ENCODE measurements at places on chromosomes 11 and 22.

GRCh38 chr11:5394091-5394490 is 10.5 kb downstream of the OR51M1 start:
- no peak for DNase-seq

DNA sequence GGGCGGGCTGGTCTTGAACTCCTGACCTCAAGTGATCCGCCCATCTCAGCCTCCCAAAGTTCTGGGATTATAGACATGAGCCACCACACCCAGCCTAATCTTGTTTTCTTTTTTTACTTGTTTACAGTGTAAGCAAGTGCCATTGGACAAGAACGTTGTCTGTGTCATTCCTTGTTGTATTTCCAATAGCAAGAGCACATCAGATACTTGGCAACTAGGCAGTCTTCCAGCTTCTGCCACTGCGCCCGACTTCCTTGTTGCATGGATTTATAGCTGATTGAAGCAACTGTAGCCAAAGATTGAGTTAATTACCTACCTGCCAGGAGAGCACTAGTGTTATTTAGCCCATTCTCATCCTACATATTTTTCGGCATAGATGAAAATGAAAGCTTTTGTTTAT is 3.1 kb upstream of the SGSM3 start:
- no peak for DNase-seq

DNA sequence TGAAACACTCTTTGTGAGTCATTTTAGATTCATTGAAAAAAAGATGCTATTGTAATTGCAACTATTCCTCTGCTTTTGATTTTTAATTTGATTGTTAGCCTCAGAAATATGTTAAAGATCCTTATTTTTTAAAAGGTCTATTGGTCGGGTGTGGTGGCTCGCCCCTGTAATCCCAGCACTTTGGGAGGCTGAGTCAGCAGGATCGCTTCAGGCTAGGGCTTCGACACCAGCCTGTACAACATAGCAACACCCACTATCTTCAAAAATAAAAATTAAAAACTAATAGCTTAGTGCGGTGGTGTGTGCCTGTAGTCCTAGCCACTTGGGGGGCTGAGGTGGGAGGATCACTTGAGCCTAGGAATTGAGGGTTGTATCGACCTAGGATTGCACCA is 71.9 kb upstream of the MYO18B start:
- DNase-seq, result no peak

GRCh38 chr11:72471005-72471898 is 36.9 kb upstream of the CLPB start:
- no peak for DNase-seq

DNA sequence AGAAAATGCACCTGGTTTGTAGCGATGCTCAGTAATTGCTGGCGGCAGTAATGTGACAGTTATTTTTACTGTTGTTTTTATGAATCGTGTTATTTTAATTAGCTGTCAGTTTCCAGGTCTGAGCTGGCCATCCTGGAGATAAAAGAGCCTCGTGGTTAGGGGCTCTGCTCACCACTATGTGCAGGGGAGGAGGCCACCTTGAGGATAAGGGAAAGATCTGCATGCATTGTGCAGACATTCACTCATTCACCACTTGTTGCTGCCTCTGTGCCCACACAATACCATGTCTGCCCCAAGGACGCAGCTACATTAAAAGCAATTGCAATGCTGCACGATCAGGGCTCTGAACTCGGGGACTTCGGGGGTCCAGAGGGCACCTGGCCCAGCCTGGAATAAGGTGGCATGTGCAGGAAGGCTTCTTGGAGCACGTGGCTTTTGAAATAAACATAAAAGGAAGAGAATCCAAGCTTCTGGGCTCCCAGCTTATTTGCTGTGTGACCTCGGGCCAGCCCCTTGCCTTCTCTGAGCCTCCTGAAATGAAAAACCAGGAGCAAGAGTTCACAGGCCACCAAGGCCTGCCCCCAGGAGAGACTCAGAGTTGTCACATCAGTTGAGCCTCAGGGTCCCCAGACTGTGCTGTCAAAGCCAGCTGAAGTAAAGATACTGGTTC is 44.7 kb upstream of the SHISAL1 start:
- DNase-seq, result no peak

- DNase-seq, result no peak
Observed at GRCh38 chr11:74370123-74370522, 28.1 kb downstream of the PGM2L1 start.

- DNase-seq, result no peak
Observed at GRCh38 chr11:124551189-124551588, 7.7 kb upstream of the OR8B12 start.

GRCh38 chr11:2309251-2310072 is 7.6 kb downstream of the TSPAN32 start:
- no peak for DNase-seq

GRCh38 chr22:21047730-21048129 is 2.0 kb downstream of the LRRC74B start:
- DNase-seq, result no peak

GRCh38 chr22:23222033-23222792 is 41.9 kb downstream of the BCR start:
- DNase-seq, result no peak

- DNase-seq, result no peak
Observed at GRCh38 chr11:125071435-125071834, 8.3 kb downstream of the SLC37A2 start.

GRCh38 chr22:38347944-38348750 is 30.9 kb upstream of the CSNK1E start:
- DNase-seq, result no peak

GRCh38 chr11:126840975-126841374 is 159.6 kb downstream of the KIRREL3 start:
- DNase-seq, result no peak

DNA sequence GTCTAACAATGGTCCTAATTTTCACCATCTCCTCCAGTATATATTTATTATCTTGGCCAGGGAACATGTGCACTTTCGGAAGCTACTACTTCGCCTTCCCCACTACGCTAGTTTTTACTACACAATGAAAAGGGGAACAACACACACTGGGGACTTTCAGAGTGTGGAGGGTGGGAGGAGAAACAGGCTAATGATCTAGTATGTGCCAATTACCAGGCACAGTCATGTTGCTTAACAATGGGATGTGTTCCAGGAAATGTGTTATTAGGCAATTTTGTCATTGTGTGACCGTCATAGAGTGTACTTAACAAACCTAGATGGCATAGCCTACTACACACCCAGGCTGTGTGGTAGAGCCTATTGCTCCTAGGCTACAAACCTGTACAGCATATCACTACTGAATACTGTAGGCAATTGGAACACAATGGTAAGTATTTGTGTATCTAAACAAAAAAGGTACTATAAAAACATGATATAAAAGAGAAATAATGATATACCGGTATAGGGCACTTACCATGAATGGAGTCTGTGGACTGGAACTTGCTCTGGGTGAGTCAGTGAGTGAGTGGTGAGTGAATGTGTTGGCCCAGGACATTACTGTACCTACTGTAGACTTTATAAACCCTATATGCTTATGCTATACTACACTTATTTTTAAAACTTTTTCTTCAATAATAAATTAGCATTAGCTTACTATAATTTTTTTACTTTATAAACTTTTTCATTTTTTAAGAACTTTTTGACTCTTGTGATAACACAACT is 20.1 kb upstream of the CUL5 start:
- DNase-seq, result no peak

DNA sequence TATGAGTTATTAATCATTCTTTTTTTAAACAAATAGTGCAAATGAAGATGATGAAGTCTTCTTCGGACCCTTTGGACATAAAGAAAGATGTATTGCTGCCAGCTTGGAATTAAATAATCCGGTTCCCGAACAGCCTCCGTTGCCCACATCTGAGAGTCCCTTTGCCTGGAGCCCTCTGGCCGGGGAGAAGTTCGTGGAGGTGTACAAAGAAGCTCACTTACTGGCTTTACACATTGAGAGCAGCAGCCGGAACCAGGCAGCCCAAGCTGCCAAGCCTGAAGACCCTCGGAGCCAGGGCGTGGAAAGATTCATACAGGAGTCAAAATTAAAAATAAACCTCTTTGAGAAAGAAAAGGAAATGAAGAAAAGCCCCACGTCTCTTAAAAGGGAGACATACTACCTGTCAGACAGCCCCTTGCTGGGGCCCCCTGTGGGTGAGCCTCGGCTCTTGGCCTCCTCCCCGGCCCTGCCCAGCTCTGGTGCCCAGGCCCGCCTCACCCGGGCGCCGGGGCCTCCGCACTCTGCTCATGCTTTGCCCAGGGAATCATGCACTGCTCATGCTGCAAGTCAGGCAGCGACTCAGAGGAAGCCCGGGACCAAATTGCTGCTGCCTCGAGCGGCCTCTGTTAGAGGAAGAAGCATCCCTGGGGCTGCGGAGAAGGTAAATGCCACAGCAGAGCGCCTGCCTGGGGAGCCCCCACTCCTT is 11.8 kb downstream of the GTSE1 start:
- no peak for DNase-seq

GRCh38 chr22:23767673-23768548 is at the start of gene CHCHD10:
TSS of gene CHCHD10 (minus strand) at chr22:23767972. CDS start at chr22:23767874, 98 bp downstream.
- DNase-seq, result peak; percentile 80

GRCh38 chr11:44916801-44917385 is 33.8 kb downstream of the TP53I11 start:
- DNase-seq, result peak; percentile 33

DNA sequence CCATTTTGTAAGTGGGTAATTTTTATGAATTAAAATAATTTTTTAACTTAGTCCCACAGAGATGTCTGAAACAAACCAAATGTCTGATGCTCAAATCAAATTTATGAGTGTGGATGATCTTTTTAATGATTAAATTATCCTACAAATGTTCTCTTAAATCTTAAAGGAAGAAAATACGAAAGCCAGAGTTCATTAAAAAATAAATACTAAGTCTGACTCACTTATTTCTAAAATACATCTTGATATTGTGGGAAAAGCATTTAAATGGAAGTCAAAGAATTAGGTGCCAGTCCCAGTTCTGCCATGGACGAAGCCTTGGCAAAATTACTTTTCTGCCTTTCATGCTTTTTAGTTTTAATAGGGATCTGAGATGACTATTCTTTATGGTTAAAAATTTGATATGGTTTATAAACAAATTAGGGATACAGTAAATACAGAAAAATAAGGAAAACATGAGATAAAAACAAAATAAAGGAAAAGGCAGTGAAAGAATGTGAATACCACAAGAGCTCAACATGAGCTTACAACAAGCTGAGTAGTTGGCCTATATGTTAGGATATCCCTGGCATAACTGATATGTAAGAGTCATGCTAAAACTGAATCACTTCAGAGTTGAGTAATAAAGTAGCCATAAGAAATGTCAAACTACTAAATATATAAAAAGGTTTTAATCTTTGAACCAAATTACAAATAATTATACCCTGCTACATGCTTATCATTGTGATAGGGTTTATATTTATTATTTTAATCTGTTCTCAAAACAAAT is 9.2 kb downstream of the CCDC34 start:
- no peak for DNase-seq

GRCh38 chr11:130778705-130779104 is 137.6 kb downstream of the SNX19 start:
- no peak for DNase-seq

GRCh38 chr22:27851974-27852746 is 50.6 kb upstream of the MN1 start:
- no peak for DNase-seq

- no peak for DNase-seq
Observed at GRCh38 chr11:78216021-78216420, 27.3 kb downstream of the USP35 start.

GRCh38 chr22:22711532-22711913 is 67.1 kb downstream of the GGTLC2 start:
- DNase-seq, result no peak

DNA sequence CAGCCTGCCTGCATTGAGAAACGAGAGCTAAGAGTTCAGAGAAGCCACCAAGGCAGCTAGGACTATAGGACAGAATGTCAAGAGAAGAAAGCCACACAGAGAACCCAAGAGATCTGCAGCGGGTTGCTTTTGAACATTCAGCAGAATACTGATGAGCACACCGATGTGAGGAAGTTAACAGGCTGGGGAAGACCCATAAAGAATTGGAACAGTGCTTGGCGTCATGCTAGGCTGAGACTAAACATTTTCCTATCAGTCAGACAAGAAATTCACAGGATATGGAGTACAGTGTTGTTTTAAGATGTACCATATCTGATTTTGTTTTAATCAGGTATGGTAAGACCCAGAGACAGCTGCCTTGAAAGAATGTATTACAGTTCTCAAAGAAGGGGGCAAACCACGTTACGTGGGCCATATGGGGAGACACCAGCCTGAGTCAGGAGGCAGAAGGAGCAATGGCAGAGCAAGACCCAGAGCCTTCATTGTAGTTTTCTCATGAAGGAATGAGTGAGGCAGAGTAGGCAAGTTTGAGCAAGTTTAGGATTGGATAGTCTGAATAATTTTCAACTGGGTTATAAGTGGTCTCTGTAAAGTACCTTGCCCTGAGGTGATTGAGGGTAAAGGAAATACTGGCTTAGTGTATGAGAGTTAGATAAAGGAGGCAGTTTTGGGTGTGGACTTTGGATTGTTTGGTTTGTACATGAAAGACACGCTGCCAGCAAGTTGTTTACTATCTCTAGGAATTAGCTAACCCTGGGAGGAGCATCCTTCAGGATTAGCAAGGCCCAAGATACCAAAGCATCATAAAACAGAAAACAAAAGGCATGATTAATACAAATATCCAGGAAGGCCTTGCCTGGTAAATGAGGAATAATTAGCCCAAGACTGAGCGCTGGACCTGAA is 14.3 kb downstream of the LRRC75B start:
- DNase-seq, result no peak

DNA sequence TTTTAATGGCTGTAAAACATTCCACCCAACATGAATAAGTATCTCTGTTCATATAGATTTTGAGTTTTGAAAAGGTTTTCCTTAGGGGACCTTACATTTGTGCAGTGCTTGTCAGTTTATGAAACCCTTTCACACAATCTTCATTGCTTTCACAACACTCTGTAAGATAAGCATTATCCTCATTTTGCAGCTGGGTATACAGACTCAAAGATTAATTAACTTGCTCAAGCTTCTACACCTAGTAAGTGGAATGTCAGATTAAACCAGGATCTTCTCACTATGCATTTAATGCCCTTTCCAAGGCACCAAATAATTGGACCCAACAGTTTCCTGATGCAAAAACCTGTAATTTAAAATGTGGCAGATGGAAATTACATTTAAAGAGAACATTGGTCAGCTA is 11.6 kb upstream of the GAB2 start:
- DNase-seq, result no peak

- no peak for DNase-seq
Observed at GRCh38 chr11:96641261-96641660, 251.4 kb downstream of the JRKL start.

- DNase-seq, result peak; percentile 42
Observed at GRCh38 chr11:18775492-18776292, 15.9 kb downstream of the PTPN5 start.

DNA sequence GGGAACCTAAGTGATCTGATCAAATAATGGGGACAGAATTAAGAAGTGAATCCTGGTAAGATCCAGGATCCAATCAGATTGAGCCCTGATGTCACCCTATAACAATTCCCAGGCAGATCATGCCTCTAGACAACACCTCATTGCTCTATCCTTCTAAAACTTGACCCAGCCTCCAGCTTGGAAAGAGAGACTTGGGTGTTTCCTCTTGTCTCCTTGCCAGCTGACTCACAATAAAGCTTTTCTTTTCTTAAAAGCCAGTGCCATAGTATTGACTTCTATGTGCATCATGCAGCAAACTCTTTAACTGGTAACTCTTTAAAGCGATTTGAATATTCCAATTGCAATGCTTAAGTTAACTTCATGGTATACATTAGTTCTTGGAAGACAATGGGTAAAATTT is 109.6 kb upstream of the CHORDC1 start:
- no peak for DNase-seq

All from CMK (cell line).